Hematopoietic multipotent progenitor cell treated with erythropoietin and hydrocortisone succinate and interleukin-3 and kit ligand, for 6 days (in vitro differentiated cells): ENCODE measurements at places on chromosomes 4 and X.

GRCh38 chrX:123731258-123731986, 1.4 kb downstream of the THOC2 start:
- peak; percentile 49 for DNase-seq

DNA sequence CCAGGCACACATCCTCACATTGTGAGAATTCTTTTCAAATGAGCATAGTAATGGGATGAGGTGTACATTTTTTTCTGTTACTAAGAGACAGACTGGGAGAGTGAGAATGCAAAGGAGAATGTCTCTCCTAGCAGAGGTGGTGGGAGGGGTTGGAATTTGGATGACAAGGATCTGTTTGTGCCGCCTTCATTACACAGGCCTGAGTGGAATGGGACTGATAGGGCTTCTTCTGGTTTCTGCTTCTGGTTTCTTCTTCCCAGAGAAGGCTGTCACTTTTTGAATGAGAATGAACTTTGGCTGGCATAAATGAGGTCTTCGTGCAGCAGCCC, 55.4 kb downstream of the C4orf51 start:
- DNase-seq = no peak

DNA sequence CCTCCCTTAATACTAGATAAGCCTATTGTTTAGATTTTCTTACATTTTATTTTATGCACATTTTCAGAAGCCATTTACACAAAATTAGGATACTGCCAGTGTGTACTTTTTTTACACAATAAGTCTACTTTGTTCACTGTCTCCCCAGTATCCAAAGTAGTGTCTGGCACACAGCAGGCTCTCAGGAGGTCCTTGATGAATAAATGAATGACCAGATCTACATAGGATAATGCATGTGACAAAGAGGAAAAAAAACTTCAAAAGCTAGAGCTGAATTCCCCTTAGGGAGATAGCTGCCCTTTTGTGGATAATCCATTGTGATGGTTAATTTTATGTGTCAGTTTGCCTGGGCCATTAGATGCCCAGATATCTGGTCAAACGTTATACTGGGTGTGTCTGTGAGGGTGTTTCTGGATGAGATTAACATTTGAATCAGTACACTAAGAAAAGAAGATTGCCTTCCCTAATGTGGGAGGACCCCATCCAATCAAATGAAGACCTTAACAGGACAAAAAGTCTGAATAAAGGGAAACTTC, 61.6 kb downstream of the QDPR start:
- no peak for DNase-seq

DNA sequence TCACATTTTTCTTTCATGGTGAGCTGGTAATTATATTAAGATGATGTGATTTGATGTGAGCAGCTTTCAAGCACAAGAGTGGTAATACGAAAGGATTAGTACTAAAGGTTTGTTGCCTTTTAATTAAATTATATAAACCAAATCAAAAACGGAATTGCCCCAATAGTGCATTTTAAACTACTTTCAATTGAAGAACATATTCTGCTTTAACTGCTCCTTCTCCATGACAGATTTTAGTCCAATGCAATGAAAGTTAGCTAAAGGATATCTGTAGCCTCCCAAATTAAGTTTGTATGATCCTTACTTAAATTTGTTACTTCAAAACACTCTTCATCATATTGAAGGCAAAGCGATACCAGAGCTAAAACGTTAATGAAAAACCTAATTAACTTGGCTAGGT, 447.1 kb upstream of the AMOT start:
- no peak for DNase-seq

GRCh38 chrX:95441836-95442235, 1242.8 kb upstream of the DIAPH2 start:
- DNase-seq = no peak

GRCh38 chrX:124239324-124239723, 93.1 kb upstream of the TEX13D start:
- no peak for DNase-seq

DNA sequence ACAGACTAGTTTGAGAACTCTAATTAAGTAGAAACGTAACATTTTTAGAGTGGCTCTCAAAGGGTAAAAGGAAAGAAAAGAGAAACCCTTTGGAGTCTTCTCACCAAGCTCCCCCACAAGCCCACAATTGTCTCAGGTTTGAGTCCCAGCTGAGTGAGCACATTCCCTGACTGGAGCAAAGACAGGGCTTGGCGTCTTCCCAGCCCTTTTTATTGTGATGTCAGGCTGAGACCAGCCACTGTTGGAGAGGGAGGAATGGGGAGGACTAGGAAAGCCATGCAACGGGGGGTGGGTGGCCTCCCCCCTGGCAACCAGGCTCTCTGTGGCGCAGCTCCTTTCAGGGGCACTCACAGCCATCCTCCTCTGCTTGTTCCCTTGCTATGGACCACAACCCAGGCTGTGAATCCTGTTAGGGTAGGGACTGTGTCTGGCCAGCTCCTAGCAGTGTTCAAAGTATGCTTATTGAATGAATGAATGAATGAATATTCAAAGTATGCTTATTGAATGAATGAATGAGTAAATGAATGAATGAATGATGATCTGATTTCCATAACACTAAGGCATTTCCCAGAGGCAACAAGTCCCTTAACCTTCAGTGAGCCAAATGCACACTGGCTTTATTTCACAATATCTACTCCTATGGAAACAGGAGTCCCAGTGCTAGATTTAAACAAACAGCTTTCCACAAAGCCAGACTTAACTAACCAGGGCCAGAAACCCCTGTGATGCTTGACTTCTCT, 413.3 kb downstream of the MID1IP1 start:
- no peak for DNase-seq

GRCh38 chr4:63757929-63758328, 651.3 kb downstream of the TECRL start:
- DNase-seq = no peak

DNA sequence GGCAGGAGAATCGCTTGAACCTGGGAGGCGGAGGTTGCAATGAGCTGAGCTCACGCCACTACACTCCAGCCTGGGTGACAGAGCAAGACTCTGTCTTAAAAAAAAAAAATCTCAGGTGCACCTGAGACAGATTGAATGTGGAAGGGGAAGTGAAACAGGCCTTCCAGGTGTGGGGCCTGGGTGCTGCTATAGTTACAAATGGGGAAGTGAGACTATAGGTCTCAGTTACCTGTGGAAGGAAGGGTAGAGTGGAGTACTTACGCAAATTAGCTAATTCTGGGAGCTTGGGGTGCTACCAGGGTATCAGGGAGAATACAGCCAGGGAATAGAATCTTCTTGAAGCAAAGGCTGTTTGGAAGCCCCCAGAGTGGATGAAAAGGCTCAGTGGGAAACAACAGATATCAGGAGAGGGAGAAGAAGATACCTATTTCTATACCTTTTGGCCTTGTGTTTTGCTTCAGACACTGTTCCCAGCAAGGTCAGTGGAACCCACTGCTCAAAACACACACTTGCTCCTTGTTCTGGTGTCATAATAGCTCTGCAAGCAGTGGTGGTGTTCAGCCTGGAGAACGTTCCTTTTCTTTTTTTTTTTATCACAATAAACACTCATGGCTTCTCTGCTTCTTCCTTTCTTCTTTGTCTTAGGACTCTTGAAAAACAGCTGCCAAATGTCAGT, 7.0 kb downstream of the CD38 start:
- DNase-seq = no peak

GRCh38 chr4:183548306-183548705, 43.4 kb downstream of the ING2 start:
- no peak for DNase-seq

GRCh38 chrX:24760363-24761000, 66.8 kb downstream of the POLA1 start:
- DNase-seq = no peak

DNA sequence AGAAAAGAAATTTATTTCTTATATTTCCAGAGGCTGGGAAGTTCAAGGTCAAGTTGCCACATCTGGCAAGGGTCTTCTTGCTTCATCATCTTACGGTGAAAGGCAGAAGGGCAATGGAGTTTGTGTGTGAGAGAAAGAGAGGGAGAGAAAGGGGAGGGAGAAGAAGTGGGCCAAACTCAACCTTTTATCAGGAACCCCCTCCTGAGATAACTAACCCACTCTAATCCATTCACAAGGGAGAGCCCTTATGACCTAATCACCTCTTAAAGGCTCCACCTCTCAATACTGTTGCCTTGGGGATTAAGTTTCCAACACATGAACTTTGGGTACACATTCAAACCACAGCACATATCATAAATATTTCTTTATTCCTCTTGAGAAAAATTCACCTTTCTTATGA, 203.3 kb upstream of the FAM241A start:
- DNase-seq = no peak

DNA sequence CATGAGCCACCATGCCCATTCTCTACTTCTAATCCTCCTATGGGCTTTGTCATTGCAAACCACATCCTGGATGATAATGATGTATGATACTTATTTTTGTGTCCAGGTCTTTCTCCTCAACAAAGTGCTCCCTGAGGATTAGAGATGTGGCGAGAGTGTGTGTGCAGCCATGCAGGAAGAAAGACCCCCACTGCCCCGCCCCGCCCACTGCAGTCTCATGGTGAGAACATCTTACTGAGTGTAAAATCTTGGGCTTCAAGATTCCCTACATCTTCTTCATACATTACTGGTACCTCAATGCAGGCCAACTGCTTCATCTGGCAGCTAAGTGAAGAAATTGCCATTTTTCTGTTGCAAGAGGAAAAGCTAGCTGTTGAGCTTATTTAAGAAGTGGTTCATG, 25.9 kb upstream of the MAP3K15 start:
- no peak for DNase-seq

DNA sequence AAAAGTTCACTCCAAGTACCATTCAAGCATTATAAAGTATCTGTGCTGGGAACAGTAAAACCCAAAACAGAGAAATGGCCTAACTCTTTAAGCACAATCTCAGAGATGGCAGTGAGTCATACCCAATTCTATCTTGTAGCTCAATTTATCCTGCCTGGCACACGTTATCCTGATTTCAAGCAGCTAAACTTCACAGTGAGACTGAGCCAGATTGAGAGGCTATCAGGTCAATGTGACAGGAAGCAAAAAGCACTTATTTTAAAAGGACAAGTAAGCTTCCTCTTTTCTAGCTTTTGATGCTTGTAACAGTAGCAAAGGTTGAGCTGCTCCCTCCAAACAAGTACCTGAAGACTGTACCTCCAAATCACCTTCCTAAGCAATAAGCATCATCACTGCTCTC, 324.9 kb downstream of the NAF1 start:
- DNase-seq = no peak

DNA sequence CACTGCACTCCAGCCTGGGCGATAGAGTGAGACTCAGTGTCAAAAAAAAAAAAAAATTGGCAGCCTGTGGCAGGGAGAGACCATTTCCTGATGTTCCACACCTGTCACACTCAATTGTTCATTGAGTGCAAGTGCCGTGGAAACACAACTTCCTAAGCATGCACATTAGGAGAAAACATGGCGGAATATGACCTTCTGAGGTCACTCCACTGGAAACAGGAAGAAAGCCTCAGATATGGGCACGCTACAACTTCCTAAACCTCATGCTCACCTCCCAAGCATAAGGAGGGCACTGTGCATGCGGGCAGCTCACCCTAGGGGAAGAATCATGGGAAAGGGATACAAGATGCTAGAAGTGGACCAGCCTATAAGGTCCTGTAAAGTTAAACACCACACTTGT, 28.5 kb upstream of the CD99 start:
- DNase-seq = no peak

- DNase-seq = no peak
Measured at GRCh38 chr4:178242655-178243054, 800.4 kb upstream of the AGA start.

DNA sequence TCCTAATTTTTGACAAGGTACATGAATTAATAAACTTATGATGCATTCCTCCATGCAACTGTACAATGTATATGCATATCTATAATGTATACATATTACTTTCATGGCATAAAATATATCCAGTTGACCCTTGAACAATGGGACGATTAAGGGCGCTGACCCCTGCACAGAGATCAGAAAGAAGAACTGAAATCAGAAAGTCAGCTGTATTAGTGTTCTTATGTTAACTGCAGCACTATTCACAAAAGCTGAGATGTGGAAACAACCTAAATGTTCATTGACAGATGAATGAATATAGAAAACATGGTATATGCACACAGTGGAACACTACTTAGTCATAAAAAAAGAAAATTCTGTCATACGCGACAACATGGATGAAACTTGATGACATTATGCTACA, 457.1 kb downstream of the GBA3 start:
- no peak for DNase-seq

DNA sequence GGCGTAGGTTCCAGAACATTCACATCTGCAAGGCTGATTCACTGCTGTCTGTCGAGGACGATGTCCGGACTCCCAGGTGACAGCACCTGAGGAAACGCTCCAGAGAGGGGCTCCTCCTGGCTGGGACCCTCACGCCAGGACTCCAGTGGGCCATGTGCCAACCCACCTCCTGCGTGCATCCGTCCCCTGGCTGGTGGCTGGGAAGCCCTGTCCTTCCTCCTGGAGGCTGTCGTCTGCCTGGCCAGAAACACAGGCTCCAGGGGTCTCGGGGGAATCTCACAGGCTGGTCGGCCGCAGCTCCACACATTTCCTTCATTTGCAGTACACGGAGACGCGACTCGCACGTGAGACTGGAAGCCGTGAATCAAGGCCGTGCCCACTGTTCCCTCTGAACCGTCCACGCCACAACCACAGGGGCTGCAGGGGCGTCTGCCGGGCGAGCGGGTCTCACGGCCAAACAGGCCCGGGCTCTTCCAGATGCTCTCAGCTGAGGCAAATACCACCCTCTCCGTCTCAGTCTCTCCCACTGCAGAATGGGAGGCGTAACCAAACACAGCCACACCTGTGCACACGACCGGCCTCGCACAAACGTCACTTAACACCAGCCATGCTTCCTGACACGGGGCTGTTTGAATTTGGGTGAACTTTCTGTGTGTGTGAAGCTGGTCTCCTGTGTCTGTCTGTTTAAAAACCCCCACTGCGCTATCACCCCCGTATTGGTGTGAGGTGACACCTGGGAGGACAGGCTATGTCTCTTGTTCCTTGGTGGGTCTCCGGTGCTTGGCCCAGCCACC, 38.7 kb upstream of the MXD4 start:
- DNase-seq = no peak

- no peak for DNase-seq
Measured at GRCh38 chrX:46218373-46218772, 326.8 kb downstream of the ZNF674 start.

DNA sequence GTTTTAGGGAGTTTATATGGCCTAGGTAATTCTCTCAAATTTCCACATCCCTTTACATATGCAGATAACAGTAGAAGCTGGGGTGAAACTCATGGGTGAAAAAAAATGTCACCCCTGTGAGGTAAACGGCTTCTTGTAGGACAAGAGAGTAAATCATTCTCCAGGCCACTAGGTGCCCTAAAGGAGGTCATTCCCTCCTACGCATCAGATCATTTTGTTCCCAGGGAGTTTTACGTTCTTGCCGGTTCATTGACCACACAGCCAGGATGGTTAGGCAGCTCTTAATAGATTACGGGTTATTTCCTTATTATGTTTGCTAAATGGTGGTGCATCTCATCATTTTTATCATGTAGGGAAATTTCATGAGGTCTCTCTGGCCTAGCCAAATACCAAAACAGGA, 225.8 kb upstream of the NOCT start:
- DNase-seq = no peak
